ENCODE measurements at places on chromosomes 6 and 20. TPM values are rescaled to one million over a fixed set of nuclear protein-coding genes. Genes with fewer than 3 reads are reported as not detected.

DNA sequence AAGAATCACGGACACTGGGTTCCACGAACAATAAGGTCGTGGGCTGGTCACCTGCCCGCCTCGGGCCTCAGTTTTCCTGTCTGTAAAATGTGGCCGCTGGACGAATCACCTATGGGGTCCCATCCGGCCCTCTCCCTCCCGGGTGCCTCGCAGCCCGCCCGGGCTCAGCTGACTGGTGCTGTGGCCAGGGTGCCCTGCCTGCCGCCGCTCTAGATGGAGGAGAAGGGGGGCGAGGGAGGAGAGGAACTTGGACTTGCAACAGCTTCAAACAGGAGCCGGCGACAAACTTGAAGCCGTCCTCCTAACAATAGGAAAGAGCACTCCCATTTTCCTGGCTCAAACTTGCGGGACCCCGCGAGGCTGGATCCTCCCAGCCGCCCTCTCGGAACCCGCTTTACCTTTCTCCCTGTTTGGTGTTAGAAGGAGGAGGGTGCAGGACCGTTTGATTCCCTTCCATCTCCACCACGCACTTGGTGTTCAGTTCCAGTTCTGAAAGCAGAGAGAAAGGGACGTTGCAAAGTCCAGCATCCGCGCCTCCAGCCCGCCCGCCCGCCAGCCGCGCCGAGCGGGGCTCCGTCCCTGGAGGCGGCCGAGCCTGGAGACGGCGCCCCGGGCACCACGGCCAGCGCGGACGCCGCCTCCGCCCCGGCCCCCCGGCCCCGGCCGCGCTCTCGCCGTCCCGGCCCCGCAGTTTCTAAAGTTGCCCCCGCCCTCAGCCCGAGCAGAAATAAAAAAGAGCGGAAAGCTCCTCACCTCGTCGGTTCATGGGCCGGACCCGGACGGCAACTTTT lies 584 bp downstream of the KIF13A start:
- H3K4me3 ChIP-seq, result peak overlapping the region; percentile 94
- H3K4me1 ChIP-seq, result peaks cover 12% of the 10 kb centered on the region
- H3K27ac ChIP-seq, result peak overlapping the region; percentile 68
- DNase-seq, result peak; percentile 76
- 0 out of 2 replicates have a peak, but pooled peaks cover under 1% of the 10 kb centered on the region for H3K36me3 ChIP-seq

DNA sequence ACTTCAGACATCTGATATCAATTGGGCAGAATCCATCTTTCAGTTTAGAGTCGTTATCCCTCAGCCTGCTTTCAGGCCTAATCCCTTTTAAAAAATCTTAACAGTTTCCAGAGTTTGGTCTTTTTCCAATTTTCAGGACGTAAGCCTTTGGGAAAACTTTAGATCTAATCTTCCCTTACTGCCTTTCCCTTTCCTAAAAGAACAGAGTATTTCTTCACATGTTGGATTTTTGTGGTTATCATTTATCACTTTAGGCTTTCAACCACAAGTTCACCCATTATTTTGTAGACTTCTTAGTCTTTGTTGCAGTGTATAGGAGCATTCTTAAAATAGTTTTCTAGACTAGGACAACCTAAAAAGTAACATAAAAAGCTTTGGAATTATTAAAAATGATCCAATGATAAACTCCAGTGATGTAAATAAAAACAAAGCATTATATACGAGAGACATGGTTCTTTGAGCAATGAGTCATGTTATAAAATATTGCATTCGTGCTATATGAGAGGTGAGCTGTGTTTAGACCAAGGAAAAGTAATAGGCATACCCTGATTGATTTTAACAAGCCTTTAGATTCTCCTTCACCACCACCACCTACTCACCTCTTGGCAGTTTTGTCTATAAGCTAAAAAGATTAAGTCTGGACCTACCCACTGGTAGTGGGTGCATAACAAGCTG lies 90.4 kb upstream of the MCHR2 start:
- H3K4me1 ChIP-seq, result peaks cover 31% of the 10 kb centered on the region
- DNase-seq, result peak; percentile 39
- H3K27me3 ChIP-seq, result no peaks in the 10 kb centered on the region
- no peak overlapping the region for H3K4me3 ChIP-seq
- H3K27ac ChIP-seq, result peak overlapping the region; percentile 9

DNA sequence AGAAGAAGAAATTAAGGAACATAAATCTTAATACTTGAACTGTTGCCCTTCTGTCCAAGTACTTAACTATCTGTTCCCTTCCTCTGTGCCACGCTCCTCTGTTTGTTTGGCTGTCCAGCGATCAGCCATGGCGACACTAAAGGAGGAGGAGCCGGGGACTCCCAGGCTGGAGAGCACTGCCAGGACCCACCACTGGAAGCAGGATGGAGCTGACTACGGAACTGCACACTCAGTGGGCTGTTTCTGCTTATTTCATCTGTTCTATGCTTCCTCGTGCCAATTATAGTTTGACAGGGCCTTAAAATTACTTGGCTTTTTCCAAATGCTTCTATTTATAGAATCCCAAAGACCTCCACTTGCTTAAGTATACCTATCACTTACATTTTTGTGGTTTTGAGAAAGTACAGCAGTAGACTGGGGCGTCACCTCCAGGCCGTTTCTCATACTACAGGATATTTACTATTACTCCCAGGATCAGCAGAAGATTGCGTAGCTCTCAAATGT lies 17.1 kb downstream of the IRF4 start:
- no peak overlapping the region for H3K4me3 ChIP-seq
- no peaks in the 10 kb centered on the region for H3K4me1 ChIP-seq
- peak; percentile 75 for DNase-seq
- H3K36me3 ChIP-seq, result no peaks in the 10 kb centered on the region
- peaks cover 80% of the 10 kb centered on the region for H3K27me3 ChIP-seq

GRCh38 chr20:751761-752160 lies 16.5 kb downstream of the SLC52A3 start:
- no peak overlapping the region for H3K4me3 ChIP-seq
- no peaks in the 10 kb centered on the region for H3K36me3 ChIP-seq
- H3K27ac ChIP-seq, result no peak overlapping the region
- H3K27me3 ChIP-seq, result peaks cover 14% of the 10 kb centered on the region

DNA sequence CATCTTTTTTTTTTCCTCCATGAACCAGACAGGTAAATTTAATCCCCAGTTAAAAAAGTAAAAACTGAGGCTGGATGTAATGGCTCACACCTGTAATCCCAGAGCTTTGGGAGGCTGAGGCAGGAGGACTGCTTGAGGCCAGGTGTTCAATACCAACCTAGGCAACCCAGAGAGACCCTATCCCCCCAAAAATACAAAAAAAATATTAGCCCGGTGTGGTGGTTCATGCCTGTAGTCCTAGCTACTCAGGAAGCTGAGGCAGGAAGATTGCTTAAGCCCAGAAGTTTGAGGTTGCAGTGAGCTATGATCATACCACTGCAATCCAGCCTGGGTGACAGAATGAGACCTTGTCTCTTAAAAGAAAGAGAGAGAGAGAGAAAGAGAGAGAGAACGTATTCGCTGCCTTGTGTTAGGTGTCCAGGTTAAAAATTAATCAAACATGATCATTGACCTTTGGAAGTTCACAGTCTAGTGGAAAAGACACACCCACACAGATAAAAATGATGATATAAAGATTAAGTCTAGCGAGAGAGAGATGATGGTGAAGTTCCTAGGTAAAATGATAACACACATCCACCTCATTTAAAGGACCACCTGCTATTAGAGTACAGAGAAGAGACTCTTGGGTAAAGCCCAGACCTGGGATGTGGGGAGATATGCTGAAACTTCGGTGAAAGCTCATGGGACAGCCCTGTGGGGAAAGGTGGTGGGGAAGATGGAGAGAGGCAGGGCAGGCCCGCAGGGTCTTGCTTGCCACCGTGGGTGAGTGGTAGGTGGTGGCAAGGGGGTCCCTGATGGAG lies 4.8 kb upstream of the NHSL1 start:
- H3K36me3 ChIP-seq, result no peaks in the 10 kb centered on the region
- H3K4me1 ChIP-seq, result no peaks in the 10 kb centered on the region
- DNase-seq, result no peak

- peak within 1 kb of the TSS; percentile 44 for H3K4me3 ChIP-seq
- no peaks in the 10 kb centered on the region for H3K4me1 ChIP-seq
- H3K27ac ChIP-seq, result no peak within 1 kb of the TSS
- peaks cover 58% of the 10 kb centered on the region for H3K27me3 ChIP-seq
- H3K36me3 ChIP-seq, result no peaks in the 10 kb centered on the region
Measured at GRCh38 chr6:10886691-10887502, at the start of gene SYCP2L. TSS of gene SYCP2L (plus strand) at chr6:10887052. CDS start at chr6:10887127, 75 bp downstream.

DNA sequence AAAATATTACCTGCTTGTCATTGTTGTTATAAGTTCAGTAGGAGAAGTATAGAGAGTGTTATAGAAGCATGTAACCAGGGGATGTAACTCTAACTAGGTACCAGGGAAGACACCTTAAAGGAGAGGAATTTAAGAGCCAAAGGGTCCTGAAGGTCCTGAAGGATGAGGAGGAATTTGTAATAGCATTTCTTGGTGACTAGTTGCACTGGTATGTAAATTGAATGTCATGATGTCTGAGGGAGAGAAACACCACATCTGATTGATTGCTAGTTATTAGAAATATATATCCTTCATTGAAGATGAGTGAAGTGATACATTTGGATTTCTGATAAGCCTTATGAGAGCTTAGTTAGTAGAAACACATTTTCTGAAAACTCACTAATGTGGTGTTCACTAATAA lies 643.8 kb downstream of the RFPL4B start:
- no peak overlapping the region for H3K4me3 ChIP-seq
- no peaks in the 10 kb centered on the region for H3K36me3 ChIP-seq
- peak; percentile 20 for DNase-seq
- H3K27me3 ChIP-seq, result no peaks in the 10 kb centered on the region
- H3K27ac ChIP-seq, result no peak overlapping the region

DNA sequence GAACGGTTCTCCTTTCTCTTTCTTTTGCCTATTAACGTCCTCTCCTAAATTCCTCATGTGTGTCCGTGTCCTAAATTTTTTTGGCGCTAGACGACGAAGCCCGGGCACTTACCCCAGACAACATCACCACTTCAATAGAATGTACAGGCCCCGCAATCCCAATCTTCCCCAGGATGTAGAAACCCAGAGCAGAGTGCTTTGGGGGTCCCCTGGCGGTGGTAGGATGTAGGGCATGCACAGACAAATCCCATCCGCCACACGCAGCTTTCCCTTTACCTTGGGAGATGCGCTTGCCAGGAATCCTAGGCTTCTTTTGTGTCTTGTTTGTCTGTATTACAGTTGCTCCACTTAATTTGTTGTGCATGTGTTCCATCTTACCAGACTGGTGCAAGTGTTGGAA lies 417.3 kb upstream of the ARID1B start:
- no peak overlapping the region for H3K27ac ChIP-seq
- H3K4me1 ChIP-seq, result no peaks in the 10 kb centered on the region
- no peaks in the 10 kb centered on the region for H3K27me3 ChIP-seq
- no peak overlapping the region for H3K4me3 ChIP-seq

DNA sequence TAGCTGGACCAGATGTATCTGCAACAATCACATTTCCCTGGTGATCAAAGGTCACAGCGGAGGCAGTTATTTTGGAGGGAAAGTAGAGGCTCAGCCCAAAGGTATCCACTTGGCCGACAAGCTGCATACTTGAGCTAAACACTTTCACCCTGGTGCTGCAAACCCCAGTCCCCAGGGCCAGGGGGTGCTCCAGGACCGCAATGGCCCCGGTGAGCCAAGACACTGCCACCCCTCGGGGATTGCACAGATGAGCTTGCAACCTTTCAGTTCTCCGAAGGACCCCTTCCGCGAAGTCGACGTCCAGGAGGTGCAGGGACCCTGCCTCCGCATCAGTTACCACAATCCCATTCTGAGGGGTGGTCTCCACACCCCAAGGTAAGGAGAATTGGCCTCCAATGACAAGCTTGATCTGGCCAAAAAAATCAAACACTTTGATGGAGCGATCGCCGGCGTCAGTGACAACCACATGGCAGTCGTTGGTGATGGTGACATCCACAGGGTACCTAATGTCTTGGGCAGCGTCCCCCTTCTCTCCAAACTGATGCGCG lies 823 bp downstream of the NHLRC1 start:
- H3K4me1 ChIP-seq, result peaks cover 11% of the 10 kb centered on the region
- no peaks in the 10 kb centered on the region for H3K27me3 ChIP-seq
- DNase-seq, result no peak
- no peak overlapping the region for H3K27ac ChIP-seq
- H3K4me3 ChIP-seq, result peak overlapping the region; percentile 63
- H3K36me3 ChIP-seq, result no peaks in the 10 kb centered on the region

DNA sequence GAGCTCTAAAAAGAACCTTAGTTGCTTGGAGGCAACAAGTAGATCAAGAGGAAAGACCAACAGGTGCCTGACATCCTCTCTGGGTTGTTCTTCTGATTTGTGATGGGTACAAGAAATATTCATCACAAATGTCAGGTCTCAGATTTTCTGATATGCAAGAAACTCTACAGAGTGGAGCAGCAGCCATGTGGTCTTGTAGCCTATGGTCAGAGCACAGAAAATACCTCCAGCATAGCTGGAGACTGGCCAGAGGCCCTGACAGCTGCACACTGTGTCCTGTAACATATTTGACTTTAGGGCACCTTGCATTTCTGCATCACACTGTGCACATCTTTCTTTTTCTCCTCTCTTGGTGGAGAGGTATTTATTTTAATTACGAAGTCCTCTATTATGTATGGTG lies 116.3 kb downstream of the GMPR start:
- peaks cover 31% of the 10 kb centered on the region for H3K4me1 ChIP-seq
- no peaks in the 10 kb centered on the region for H3K36me3 ChIP-seq
- no peak for DNase-seq
- no peak overlapping the region for H3K4me3 ChIP-seq

GRCh38 chr20:55271371-55271770 lies 733.9 kb downstream of the CBLN4 start:
- no peak overlapping the region for H3K4me3 ChIP-seq
- no peak for DNase-seq
- no peak overlapping the region for H3K27ac ChIP-seq
- no peaks in the 10 kb centered on the region for H3K27me3 ChIP-seq

- H3K36me3 ChIP-seq, result no peaks in the 10 kb centered on the region
- H3K4me1 ChIP-seq, result no peaks in the 10 kb centered on the region
- no peaks in the 10 kb centered on the region for H3K27me3 ChIP-seq
- no peak overlapping the region for H3K4me3 ChIP-seq
- H3K27ac ChIP-seq, result no peak overlapping the region
- no peak for DNase-seq
Measured at GRCh38 chr6:11885159-11885558, 106.6 kb upstream of the ADTRP start.

- H3K27me3 ChIP-seq, result no peaks in the 10 kb centered on the region
- H3K4me1 ChIP-seq, result peaks cover 8% of the 10 kb centered on the region
- H3K27ac ChIP-seq, result no peak overlapping the region
- H3K4me3 ChIP-seq, result no peak overlapping the region
Measured at GRCh38 chr6:41687501-41688175, 47.8 kb downstream of the TFEB start.

GRCh38 chr20:34185766-34186620 lies 55.2 kb upstream of the ASIP start:
- peaks cover 19% of the 10 kb centered on the region for H3K4me1 ChIP-seq
- H3K4me3 ChIP-seq, result peak overlapping the region; percentile 49
- H3K27me3 ChIP-seq, result no peaks in the 10 kb centered on the region
- peak; percentile 86 for DNase-seq

Gene OXT
- total RNA-seq, result not detected

Gene F13A1
- total RNA-seq, result not detected

Gene SMIM28
- not detected for total RNA-seq

Gene PTGIS
- 178 TPM for total RNA-seq

Gene MYB
- total RNA-seq, result 1.2 TPM

Gene CALHM4
- not detected for total RNA-seq

Gene PAX1
- total RNA-seq, result not detected

Gene TTBK1
- not detected for total RNA-seq

Gene KCNQ5
- total RNA-seq, result 10.8 TPM

Gene NHLRC1
- 3.2 TPM for total RNA-seq

Gene CLVS2
- total RNA-seq, result not detected

Gene SLC22A7
- total RNA-seq, result not detected

Gene SLC12A5
- total RNA-seq, result not detected

Gene NOL4L
- 8.7 TPM for total RNA-seq
